ENCODE measurements at places on chromosomes 12 and 14. TPM values are rescaled to one million over a fixed set of nuclear protein-coding genes. Genes with fewer than 3 reads are reported as not detected.

DNA sequence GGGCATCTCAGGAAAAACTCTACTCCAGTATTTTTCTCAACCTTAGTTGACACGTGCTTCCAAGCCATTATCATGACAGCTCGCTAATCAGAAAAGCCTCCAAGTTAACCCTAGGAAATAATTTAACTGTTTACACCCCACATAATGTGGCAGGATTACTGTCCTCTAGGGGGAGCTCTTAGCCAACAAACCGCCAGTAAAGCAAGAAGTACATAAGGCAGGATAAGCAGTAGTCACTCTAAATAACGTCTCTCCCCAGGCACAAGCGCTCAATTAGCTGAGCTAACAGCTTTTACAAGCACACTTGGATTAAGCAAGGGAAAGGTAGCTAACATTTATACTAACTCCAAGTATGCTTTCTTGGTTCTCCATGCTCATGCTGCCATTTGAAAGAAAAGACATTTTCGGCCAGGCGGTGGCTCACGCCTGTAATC is 22.8 kb downstream of the APOBEC1 start:
- no peaks in the 10 kb centered on the region for H3K36me3 ChIP-seq
- no peak overlapping the region for H3K4me3 ChIP-seq

BDKRB2 gene
- not detected for total RNA-seq

DNA sequence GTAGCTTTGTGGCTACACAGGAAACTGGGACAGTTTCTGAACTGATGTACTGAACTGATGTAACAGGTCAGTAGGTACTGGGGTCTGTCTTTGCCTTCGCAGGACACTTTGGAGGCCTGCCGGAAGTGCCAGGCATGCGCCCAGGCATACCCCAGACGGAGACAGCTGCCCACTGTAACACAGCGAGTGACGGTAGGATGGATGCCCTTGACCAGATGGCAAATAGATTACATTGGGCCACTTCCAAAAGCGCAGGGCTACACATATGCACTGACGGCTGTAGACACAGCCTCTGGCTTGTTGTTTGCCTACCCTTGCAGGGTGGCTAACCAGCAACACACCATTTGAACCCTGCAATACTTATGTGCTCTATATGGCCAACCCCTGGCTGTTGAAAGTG is 94.1 kb upstream of the TMPO start:
- H3K27me3 ChIP-seq, result peaks cover 3% of the 10 kb centered on the region
- no peak overlapping the region for H3K4me3 ChIP-seq
- H3K36me3 ChIP-seq, result no peaks in the 10 kb centered on the region
- no peaks in the 10 kb centered on the region for H3K4me1 ChIP-seq

GRCh38 chr12:100868487-100868886 is 73.9 kb downstream of the ANO4 start:
- no peak for DNase-seq
- no peaks in the 10 kb centered on the region for H3K36me3 ChIP-seq
- H3K4me1 ChIP-seq, result no peaks in the 10 kb centered on the region
- H3K27ac ChIP-seq, result no peak overlapping the region
- H3K27me3 ChIP-seq, result no peaks in the 10 kb centered on the region

DNA sequence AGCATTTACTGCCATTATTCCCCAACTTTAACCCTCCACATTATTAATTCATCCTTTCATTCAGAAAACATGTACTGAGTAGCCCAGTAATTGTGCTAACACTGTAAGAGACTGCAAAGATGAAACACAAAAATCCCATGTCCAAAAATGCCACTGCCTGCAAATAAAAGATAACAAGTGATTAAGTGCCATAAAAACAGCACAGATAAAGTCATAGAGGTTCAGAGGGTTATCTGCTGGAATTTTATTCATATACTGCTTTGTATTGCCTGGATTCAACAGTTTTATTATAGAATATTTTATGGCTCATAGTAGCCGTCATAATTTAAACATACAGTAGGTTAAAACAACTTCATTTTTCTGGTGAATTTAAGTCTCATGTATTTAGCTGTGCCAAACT is 177.9 kb downstream of the KICS2 start:
- H3K27me3 ChIP-seq, result peaks cover 5% of the 10 kb centered on the region
- no peak for DNase-seq
- no peaks in the 10 kb centered on the region for H3K36me3 ChIP-seq
- H3K4me1 ChIP-seq, result no peaks in the 10 kb centered on the region
- no peak overlapping the region for H3K27ac ChIP-seq

BTG1 gene
- 255 TPM for total RNA-seq

GRCh38 chr14:37194698-37195097 is 3.0 kb upstream of the MIPOL1 start:
- H3K27me3 ChIP-seq, result peaks cover 26% of the 10 kb centered on the region
- no peak for DNase-seq
- H3K4me3 ChIP-seq, result no peak overlapping the region
- peaks cover 9% of the 10 kb centered on the region for H3K4me1 ChIP-seq
- no peaks in the 10 kb centered on the region for H3K36me3 ChIP-seq

- H3K4me3 ChIP-seq, result peak overlapping the region; percentile 92
- peaks cover 14% of the 10 kb centered on the region for H3K36me3 ChIP-seq
- peaks cover 17% of the 10 kb centered on the region for H3K4me1 ChIP-seq
- DNase-seq, result no peak
- peak overlapping the region; percentile 80 for H3K27ac ChIP-seq
Measured at GRCh38 chr12:132710043-132710404, 618 bp upstream of the PGAM5 start.

CMKLR1 gene
- total RNA-seq, result 0.82 TPM

DNA sequence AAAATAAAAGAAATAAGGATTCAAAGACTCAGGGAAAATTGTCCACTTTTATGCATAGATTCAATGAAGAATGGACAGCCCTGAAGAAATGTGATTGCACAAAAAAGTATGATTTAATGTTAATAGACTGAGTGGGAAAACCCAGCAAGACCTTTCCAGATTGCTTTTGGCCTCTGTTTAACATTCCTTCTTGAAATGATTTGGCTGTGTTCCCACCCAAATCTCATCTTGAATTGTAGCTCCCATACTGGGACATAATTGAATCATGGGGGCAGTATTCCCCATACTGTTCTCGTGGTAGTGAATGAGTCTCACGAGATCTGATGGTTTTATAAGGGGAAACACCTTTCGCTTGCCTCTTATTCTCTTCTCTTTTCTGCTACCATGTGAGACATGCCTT is 1316.9 kb upstream of the SEL1L start:
- no peaks in the 10 kb centered on the region for H3K4me1 ChIP-seq
- no peaks in the 10 kb centered on the region for H3K27me3 ChIP-seq
- no peak overlapping the region for H3K27ac ChIP-seq
- H3K36me3 ChIP-seq, result no peaks in the 10 kb centered on the region
- DNase-seq, result no peak
- H3K4me3 ChIP-seq, result no peak overlapping the region

DNA sequence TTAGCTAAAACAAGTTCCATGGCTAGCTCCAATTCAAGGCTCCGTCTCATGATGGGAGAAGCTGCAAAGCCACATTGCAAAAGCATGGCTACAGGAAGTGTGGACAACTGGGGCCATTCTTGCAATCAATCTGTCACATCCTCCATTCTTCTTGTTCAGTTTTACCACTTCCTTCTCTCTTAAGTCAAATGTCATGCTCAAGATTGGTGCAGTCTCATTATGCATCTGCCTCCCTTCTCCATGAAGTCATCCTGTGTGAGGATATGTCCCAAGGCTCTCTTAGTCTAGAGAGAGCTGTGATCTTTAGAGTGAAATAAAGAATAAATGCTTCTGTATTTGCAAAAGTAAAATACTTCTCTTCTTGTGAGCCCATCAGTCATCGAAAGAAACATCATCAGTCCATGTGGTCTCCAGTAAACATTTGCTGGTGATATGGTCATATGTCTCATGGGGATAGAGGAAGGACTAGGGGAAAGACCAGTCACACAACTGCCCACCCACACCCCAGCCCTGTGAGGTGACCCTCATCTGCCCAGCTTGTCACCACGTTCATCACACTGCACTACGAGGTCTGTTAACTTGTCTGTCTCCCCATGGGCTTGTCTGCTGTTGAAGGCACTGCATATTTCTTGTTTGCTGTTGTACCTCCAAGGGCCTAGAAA is 303.0 kb downstream of the NUAK1 start:
- H3K4me3 ChIP-seq, result no peak overlapping the region
- H3K4me1 ChIP-seq, result no peaks in the 10 kb centered on the region
- no peak for DNase-seq
- H3K36me3 ChIP-seq, result no peaks in the 10 kb centered on the region
- no peaks in the 10 kb centered on the region for H3K27me3 ChIP-seq
- H3K27ac ChIP-seq, result no peak overlapping the region

PTPRB gene
- not detected for total RNA-seq

FAM181A gene
- total RNA-seq, result not detected

DNA sequence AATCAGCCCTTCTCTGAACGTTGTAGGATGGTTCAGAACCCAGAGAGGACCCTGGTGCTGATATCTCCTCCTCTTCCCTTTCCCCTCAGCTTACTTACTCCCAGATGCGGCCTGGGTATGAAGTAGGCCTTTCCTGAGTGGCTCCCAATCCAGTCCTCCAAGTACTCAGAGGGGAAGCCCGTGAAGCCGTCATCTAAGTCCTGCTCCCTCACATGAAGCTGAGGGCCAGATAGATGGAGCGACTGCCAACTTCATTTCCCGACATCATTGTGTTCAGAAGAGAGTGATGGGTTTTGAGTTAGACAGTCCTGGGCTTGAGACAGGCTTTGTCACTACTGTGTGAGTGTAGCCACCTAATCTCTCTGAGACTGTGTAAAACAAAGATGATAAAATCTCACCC is 2.7 kb downstream of the APOLD1 start:
- H3K27ac ChIP-seq, result peak overlapping the region; percentile 28
- no peaks in the 10 kb centered on the region for H3K36me3 ChIP-seq

DNA sequence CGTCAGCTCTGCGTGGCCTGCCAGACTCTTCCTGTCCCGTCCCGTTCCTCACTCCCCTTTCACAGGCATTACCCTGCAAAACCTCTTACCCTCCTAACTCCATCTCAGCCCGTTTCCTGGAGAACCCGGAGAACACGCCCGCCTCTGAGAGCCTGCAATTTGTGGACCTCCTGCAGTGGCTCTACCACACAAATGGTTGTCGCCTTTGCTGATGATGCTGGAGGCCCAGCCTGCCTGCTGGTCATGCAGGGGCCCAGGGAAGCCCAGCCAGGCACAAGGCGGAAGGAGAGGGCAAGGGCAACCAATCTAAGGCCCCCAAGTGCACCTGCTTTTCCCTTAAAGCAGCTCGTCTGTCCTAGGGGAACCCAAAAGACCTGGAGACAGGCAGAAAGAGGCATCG is 22.5 kb downstream of the RFLNA start:
- H3K4me3 ChIP-seq, result no peak overlapping the region
- no peak for DNase-seq
- no peaks in the 10 kb centered on the region for H3K4me1 ChIP-seq
- no peaks in the 10 kb centered on the region for H3K36me3 ChIP-seq

GRCh38 chr12:120972870-120973543 is 5.3 kb upstream of the HNF1A start:
- no peaks in the 10 kb centered on the region for H3K36me3 ChIP-seq
- H3K4me1 ChIP-seq, result no peaks in the 10 kb centered on the region
- no peak overlapping the region for H3K27ac ChIP-seq
- no peak for DNase-seq
- H3K4me3 ChIP-seq, result no peak overlapping the region

DNA sequence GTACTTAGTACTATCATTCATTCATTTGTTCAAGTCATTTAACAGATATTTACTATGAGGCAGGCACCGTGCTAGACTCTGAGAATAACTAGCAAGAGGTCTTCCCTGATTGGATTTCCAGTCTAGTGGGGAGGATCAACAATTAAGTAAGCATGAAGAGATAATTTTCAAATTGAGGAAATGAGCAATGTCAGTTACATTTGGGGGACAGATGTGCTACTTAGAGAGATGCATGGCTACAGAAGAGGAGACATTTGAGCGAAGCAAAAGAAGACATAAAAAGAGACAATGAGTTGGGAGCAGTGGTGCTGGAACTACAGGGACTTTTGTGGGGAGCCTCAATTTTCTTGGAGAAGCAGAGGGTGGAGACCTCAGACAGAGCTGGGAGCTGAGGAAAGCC is 7.7 kb downstream of the KCNA5 start:
- peaks cover 19% of the 10 kb centered on the region for H3K27me3 ChIP-seq
- H3K27ac ChIP-seq, result no peak overlapping the region
- no peak overlapping the region for H3K4me3 ChIP-seq
- DNase-seq, result no peak
- no peaks in the 10 kb centered on the region for H3K36me3 ChIP-seq

DNA sequence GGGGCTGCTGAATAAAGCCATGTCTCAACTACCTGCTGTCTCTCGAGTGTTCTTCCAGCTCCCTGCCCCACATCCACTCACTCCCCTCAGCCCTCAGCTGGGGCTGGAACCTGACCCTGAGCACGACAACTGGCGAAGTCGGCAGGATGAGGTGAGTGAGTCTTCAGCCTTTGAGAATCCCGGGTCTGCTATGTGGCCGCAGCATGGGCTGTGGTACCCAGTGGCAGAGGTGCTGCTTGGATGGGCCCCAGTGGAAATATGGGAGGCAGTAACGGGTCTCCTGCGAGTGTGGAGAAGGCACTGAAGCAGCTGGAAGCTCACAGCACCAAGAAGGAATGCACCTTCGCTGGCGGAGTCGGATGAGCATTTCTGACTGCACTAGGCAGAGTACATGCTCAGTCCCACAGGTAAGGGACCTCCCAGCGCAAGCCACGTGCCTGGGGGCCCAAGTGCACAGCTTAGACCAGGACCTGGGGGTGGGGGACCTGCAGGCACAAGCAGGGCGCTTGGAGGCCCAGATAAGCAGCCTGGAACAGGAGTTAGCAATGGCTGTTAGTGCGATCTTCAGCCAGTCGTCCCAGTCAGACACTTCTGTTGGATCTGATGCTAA is 95.5 kb upstream of the TMPO start:
- no peak overlapping the region for H3K27ac ChIP-seq
- peaks cover 3% of the 10 kb centered on the region for H3K27me3 ChIP-seq
- no peaks in the 10 kb centered on the region for H3K4me1 ChIP-seq

FIGNL2 gene
- 1.1 TPM for total RNA-seq

KLRK1 gene
- total RNA-seq, result 355 TPM

MCRS1 gene
- 83.8 TPM for total RNA-seq

SLC25A47 gene
- not detected for total RNA-seq

GRCh38 chr14:104209985-104210816 is 71.8 kb downstream of the KIF26A start:
- H3K4me1 ChIP-seq, result no peaks in the 10 kb centered on the region
- no peak overlapping the region for H3K4me3 ChIP-seq
- H3K27me3 ChIP-seq, result peaks cover 1% of the 10 kb centered on the region
- no peaks in the 10 kb centered on the region for H3K36me3 ChIP-seq
- DNase-seq, result no peak

- H3K36me3 ChIP-seq, result peaks cover 1% of the 10 kb centered on the region
- H3K4me1 ChIP-seq, result no peaks in the 10 kb centered on the region
- H3K27me3 ChIP-seq, result peaks cover 5% of the 10 kb centered on the region
- H3K27ac ChIP-seq, result no peak overlapping the region
- H3K4me3 ChIP-seq, result no peak overlapping the region
Measured at GRCh38 chr12:11565752-11566151, 83.7 kb upstream of the ETV6 start.

DNA sequence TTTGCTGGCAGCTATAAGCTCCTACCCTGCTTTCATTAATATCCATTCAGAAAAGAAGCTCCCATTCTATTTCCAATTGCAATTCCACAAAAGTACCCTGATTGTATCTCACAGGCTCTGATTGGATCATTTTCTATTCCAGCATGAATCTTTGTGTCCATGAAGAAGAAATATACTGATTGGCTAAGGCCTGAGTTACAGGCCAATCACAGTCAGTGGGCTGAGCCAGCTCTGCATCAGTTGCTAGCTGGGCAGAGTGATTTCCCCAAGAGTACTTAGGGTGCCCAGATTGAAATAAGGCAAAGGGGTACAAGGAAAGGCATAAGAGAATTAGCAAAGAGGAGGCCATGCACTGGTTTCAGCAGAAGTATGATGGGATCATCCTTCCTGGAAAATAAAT is 14.4 kb downstream of the ART4 start:
- H3K4me1 ChIP-seq, result no peaks in the 10 kb centered on the region
- no peak overlapping the region for H3K27ac ChIP-seq
- DNase-seq, result no peak
- H3K27me3 ChIP-seq, result peaks cover 8% of the 10 kb centered on the region

Data from activated naive CD8-positive, alpha-beta T cell treated with anti-CD3 and anti-CD28 coated beads, Interleukin-2, amount 10 ng/mL, durations not matched to agents 7 days and 5 days (primary cell).